ENCODE measurements at places on chromosomes 2 and 18.

DNA sequence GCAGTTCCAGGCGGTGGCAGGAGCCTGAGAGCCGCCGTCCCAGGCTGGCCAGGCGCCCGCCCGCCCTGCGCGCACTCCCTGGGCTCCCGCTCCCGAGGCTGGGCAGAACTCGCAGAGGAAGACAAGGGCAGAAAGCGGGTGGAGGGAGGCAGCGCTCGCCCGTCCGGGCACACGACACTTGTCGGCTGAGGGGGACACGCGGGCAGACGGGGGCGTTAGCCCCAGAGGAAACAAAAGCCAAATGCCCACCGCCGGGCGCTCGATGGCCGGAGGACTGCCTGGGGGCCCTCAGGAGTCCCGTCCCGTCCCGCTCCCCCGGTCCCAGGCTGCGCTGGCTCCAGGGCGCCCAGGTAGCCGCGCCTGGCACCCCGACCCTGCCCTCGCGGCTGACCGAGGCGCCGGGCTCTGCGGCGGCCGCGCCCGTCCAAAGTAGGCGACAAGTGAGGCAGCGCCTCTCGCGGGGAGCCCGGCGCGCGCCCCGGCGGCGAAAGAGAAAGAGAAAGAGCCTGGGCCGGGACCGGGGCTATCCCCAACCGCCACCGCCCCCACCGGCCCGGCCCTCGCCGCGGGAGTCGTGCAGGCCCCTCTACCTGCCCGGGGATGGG is 491 bp downstream of the L3MBTL4 start:
- DNase-seq, result no peak

DNA sequence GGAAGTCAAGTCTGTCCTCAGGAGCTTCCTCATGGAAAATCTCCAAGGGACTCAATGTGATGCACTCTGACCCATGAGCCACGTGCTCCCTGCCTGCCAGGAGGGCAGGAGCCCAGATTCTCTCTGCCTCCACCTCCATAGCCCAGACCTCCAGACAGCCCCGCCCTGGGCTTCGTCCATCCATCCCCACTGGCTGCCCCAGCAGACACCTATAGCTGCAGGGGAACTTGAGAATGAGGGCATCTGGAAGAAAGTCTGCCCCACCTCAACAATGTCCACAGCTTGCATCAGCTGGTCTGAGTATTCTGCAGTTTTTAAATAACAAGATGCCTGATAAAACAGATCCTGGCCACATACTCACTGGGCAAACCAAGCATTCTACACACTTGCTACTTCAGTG is 418.8 kb upstream of the SMIM21 start:
- no peak for DNase-seq

GRCh38 chr2:69114534-69114933 is 101.6 kb downstream of the ANTXR1 start:
- no peak for DNase-seq

GRCh38 chr2:13001408-13001807 is 284.7 kb downstream of the TRIB2 start:
- DNase-seq, result no peak

DNA sequence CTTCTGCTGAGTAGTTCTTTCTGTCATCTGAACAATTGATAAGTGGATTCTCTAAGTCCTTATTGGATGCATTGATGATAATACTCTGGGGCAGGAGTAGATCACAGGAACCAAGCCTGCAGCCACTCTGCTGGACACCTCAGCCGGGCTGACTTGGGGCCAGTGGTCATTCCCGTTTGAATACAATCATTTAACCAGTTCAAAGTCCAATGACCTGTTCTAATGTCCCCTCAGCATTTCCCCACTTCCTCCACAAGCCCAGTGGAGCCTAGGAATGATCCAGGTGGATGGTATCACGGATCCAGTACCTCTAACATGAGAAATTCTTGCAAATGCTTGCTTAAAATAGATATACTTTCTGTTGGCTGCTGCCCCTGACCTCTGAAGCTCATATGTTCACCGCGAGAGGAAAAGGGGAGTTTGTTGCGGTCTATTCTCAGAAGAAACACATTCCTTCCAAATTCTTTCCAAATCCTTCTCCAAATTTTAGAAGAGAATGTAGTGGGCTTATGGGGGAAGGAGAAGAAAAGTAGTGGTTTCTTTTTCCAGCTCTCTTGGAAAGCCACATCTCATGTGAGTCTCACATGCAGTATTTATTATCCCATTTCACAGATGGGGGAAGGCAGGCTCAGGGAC is 170.9 kb downstream of the INHBB start:
- no peak for DNase-seq

DNA sequence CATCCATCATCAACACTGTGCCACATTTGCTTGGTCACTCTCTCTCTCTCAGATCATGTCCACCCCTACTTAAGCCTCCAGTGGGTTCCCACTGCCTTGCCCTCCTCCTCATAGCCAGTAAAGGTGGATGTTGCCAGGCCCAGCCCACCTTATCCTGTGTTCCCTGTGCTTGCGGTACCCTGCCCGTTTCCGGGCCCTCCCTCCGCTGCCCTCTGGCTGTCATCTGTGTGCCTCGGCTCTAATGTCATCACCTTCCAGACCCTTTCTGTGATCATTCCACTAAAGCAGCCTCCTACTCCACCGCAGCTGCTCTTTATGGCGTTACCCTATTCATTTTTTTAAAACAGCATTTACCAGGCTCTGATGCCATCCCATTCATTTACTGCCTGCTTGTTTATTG is 305.7 kb upstream of the SKOR2 start:
- no peak for DNase-seq

DNA sequence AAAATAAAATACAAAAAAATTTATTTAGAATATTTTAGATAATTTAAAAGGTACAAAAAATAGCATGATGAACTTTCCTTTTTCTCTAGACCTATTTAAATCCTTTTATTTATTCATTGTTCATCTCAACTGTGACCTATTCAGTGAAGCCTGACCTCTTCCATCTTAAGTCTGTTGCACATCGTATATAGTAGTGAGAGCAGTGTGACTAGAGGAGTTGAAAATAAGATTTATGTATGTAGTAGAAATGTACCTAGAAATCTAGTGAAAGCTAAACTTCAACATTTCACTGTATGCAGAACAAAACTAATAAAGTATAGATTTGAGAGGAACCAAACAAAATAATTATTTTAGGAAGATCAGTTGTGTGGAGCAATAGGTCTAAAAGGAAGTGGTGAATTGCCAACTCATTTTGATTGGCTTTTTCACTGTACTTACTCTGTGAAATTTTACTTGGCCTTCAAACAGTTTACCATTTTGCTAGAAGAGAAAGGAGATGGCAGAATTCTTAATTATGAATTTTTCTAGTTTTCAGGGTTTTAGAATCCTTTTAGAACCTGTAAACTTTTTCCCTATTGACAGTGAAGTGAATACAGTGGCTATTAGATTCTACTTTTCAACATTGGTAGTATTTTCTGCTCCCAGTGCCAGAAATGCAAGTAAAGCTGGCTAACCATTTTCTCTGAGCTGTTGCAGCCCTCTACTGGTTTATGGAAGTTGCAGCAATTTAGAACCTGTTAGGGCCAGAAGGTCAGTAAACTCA is 11.0 kb downstream of the ANKRD12 start:
- peak; percentile 23 for DNase-seq

GRCh38 chr2:131076707-131077106 is 16.6 kb downstream of the FAM168B start:
- no peak for DNase-seq

- DNase-seq, result peak; percentile 64
These were observed 13.2 kb downstream of the ARL4C start for GRCh38 chr2:234483568-234484251.

DNA sequence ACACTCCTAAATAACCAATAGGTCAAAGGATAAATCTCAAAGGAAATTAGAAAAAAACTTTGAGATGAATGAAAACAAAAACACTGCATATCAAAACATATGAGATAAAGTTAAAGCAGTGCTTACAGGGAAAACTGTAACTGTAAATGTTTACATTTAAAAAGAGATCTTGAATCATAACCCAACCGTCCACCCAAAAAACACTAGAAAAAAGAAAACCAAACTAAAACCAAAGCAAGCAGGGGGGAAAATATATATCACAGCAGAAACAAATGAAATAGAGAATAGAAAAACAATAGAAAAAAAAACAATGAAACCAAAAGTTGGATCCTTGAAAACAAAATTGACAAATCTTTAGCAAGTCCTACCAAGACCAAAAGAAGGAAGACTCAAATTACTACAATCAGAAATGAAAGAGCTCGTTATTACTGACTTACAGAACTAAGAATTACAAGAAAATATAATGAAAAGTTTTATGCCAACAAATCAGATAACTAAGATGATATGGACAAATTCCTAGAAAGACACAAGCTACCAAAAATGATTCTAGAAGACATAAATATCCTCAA is 65.6 kb downstream of the TLK1 start:
- DNase-seq, result no peak

DNA sequence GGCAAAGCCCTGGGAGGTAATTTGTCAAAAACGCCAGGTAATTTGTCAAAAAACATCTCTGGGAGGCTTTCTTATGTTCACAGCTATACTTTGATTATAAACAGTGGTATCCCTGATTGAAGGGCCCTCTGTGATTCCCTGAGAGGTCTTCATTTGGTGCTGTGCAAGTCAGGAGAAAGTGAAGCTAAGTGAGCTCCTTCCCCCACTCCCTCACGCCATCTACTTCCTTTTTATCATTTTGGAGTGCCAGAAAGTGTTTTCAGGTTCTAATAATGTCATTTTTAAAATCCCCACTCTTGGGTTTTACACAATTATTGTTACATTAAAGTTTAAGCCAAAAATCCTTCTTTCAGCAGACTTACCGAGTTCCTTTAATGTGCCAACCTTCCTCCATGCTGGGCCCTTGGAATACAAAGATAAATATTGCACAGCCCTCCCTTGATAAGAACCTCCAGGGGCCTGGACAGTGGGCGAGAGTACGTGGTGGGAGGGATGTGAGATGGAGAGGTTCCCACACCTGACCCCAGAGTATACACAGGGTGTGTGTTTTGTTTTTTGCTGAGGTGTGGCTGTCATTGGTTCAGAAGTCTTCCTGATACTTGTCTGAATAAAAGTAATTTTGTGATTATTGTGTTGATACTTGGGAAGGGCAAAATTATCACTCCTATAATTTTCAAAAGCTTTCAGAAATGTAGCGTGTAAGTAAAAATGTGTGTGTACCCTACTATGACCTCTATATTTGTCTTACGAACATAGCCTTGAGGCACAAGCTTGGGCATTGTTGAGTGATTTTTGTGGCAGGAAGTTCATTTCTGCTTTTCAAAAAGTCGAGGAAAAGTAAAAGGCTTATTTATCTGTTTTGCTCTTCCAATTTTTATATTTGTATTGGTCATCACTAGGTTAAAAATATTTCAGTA is 8.2 kb downstream of the MAPRE2 start:
- DNase-seq, result no peak

DNA sequence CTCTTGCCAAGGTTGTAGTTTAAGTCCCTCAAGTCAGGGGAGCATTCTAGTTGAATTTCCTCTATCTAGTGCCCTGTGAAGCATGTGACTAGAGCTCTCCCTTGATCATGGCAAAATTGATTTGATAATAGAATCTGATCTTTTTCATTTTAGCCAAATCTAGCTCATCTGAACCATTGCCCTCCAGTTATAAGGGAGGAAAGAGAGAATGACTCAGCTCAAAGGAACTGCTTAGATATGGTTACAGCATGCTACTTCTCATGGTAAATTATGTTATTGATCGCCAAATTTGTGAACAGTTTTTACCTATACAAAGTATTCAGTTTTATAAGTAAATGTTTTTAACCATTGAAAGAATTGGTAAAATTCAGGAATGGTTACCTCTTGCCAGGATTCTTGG is 100.8 kb downstream of the GPR39 start:
- no peak for DNase-seq

- DNase-seq, result no peak
These were observed 18.9 kb downstream of the KRTCAP3 start for GRCh38 chr2:27461118-27461517.

DNA sequence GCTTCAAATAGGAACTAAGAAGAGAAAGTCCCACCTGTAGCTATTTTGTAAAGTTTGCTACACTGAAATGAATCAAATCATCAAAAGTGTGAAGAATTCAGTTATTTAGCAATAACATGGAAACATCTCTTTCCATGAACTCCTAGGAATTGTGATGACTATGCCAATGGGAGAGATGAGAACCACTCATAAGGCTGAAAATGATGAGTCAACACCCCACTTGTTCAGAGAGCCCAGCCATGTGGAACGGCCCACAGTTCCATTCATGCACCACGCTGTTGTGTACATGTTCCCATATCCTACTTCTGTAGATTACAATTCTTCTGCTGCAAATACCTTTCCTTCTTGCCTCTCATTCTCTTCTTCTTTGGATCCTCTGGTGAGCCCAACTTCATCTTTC is 645.5 kb upstream of the ID2 start:
- DNase-seq, result no peak

DNA sequence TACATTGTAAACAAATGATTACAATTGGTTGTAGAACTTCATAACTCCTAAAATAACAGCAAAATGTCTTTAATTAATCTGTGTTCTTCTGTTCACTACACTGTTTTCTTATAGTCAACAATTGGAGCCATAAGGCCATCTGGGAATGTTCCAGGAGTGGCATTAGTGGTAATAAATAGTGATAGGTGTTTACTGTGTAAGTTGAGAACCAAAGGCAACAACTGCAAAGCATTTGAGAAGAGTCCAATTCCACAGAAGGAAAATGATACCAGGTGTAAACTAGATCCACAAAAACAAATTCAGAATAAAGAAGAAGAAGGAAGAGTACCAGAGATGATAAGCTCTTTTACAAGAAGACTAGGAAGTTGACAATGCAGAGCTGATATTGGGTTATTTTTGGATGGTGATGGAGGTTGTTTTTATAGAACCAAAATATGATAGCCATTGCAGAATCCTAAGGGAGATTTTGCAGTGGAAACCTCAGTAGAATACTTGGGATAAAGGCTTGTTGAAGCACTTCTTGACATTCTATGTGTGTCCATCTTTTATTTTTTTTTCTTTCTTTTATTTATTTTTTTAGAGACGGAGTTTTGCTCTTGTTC is 52.9 kb downstream of the ANTXR1 start:
- DNase-seq, result no peak

GRCh38 chr18:45785134-45785533 is 40.3 kb upstream of the SIGLEC15 start:
- no peak for DNase-seq

DNA sequence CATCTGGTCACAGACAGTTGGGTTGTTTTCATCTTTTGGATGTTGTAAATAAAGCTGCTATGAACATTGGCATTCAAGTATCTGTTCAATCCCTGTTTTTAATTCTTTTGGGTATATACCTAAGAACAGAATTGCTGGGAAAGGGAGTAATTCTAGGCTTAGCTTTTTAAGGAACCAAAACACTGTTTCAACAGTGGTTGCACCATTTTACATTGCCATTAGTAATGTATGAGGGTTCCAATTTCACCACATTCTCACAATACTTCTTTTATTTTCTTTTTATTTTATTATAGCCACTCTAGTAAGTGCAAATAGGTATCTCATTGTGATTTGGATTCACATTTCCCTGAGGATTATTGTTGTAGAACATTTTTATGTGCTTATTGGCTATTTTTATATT is 108.9 kb upstream of the GLS start:
- DNase-seq, result no peak
